ENCODE measurements at places on chromosomes 1 and 21.

DNA sequence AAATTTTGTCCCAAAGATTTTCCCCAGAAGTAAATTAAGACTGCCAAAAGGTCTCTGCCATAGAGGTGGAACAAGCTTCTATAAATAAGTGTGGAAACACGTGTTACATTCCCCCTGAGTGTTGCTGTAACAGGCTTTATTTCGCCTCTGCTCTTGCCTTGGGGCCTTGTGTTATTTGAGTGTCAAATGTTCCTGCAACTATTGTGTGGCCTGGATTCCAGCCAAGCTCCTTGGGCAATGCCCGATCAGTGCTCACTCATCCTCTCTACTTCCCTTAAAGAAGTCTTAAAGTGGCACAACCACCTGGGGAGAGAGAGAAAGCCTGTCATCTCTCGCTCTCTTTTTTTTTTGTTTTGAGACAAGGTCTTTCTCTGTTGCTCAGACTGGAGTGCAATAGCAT, 156.7 kb downstream of the NR5A2 start:
- peak; percentile 32 for DNase-seq

DNA sequence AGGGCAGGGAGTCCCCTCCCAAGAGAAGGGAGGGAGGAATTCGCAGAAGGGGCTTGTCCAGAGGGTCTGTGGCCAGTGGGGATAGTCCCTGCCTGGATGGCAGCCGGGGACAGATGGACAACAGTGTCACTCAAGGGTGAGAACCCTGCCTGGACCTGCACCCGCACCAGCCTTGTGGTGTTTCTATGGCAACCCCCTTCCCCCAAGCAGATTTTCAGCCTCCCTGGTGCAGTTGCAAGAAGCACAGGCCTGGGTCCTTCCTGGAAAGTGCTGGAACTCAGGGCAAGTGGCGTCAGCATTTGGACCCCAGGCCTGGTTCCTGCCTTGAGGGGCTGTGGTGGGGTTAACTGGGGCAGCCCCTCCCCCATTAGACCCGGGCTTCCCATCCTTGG, 83.8 kb upstream of the ACTL8 start:
- DNase-seq, result no peak

DNA sequence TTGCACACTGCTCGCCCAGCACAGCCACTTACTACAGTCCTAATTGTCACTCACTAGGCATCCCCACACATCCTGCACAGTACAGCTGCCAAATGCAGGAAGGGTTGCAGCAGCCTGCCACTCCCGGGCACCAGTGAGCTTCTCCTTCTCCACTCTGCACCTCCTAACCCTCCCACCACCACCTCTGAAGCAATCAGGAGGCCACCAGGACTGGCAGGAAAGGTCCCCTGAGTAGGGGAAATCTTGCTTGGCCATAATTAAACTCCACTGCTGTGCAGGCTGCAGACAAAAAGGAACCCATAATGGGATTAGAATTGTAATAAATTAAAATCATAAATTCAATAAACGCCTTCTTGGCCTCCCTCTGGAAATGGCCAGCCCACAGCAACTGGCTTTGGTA, 31.8 kb downstream of the FBXO2 start:
- no peak for DNase-seq

DNA sequence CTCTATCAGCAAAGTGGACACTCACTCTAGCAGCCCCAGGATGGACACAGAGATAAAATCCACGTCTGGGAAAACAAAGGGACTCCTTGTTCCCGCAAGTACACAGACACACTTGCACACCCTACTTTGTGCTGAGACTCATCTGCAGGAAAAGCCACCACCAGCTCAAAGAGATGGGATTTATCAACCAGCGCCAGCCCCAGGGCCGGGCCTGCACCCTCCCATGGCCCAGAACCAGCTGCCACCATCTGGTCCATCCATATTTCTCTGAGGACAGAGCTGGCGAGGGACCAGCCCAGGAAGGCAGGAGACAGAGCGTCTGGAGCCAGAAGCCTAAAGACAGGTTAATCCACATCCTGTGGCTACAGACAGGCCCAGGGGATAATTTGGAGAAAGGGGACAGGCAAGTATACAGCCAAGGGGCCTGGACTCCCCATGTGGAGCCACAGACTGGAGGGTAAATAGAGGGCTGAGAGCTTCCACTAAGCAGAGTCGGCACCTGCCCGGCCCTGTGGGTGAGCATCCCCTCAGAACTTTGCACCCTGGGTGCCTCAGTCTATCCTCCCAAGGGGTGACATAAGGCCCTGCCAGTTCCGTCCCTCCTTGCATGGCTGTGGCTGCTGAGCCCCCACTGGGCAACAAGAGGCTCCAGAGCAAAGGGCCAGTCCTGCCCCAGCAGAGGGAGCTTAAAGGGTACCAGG, 233.9 kb downstream of the PTPRU start:
- DNase-seq, result no peak

DNA sequence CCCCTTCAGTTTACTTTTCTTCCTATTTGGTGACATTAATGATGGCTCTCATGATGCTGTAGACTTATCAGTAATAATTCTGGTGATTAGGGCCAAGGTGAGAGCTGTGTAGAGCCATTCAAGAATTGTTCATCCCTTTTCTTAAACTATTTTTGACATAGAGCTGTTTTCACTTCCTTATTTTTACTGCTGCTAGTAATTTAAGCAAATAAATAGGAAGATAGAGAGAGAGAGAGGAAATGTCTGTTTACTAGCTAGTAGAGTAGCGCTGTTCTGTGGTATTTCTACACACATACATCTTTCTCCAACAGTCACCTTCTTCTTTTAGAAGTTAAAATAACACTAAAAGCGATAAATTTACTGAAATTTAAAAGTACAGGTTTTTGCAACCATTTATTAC, 678.0 kb upstream of the ZP4 start:
- no peak for DNase-seq

DNA sequence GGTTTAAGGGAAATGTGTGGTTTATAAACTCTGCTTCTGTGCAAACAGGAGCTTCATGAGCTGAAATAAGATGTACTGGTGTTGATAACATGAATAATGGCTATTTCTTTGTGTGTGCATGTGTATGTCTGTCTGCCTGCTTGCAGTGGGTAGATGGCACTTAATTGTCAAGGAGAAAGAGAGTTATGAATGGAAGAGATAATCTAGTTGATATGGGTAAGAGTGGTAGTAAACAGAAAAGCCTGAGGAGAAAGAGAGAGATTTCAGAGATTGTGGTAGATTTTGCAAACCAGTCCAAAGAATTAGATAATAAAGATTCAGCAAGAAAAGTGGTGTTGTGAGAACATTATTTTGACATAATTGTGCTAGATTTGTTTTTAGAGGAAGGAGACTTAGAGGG, 7.7 kb downstream of the SUCO start:
- DNase-seq, result no peak

GRCh38 chr1:153933430-153933829, 10.7 kb upstream of the GATAD2B start:
- no peak for DNase-seq
